ENCODE measurements at places on chromosomes 1 and 21.

GRCh38 chr1:43455213-43455889 lies 1.6 kb upstream of the HYI start:
- DNase-seq, result no peak

DNA sequence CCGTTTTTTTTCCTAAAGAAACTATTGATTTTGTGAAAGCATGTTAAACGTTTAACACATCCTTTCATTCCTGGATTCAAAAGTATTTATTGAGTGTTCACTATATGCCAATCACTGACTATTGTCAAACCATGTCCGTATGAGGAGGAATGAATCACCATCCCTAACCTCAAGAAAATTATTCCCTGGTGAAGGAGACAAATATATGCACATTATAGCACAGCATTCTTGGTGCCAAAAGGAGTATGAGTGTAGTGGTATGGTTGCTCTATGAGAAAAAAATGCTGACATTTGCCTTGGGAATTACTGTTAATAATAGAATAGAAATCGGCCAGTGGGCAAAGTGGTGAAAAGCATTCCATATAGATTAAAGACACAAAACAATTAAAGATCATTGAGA lies 1390.1 kb downstream of the MRPL39 start:
- DNase-seq, result no peak

DNA sequence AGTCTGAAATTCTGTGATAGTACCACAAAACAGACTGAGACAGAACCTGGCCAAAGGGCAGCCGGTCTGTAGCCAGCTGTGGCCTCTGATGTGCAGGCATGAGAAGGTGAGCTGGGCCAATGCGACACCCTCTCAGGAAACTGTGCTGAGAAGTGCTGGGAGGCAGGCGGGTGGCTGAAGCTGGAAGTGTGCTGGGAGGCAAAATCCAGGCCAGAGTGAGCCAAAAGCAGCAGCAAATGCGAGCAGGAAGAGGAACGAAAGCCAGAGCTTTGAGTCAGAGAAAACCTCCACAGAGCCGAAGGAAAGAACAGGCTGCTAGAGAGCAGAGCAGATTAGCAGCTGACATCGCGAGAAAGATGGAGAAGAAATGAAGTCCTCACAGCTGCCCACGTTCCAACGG lies 10.2 kb upstream of the ATP13A2 start:
- DNase-seq, result no peak

- no peak for DNase-seq
These were observed 10.6 kb downstream of the RXRG start for GRCh38 chr1:165434281-165434680.

DNA sequence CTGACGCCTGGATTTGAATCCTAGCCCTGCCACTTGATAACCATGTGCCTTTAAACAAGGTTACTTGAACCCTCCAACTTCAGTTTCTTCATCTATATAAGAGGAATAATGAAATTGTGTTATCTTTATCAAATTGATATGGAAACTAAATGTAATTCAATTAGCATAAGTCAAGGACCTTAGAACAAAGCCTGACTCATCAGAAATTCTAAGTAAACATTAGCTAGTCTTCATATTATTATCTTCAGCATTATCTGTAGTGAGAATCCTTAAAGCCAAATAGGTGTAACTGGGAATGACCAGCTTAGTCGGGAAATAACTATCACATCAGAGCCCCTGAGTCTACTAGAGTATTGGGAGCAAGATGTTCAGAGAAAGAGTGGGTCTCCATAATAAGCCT lies 6.6 kb downstream of the SELL start:
- DNase-seq, result no peak

GRCh38 chr1:8664887-8665286 lies 152.6 kb downstream of the RERE start:
- no peak for DNase-seq

DNA sequence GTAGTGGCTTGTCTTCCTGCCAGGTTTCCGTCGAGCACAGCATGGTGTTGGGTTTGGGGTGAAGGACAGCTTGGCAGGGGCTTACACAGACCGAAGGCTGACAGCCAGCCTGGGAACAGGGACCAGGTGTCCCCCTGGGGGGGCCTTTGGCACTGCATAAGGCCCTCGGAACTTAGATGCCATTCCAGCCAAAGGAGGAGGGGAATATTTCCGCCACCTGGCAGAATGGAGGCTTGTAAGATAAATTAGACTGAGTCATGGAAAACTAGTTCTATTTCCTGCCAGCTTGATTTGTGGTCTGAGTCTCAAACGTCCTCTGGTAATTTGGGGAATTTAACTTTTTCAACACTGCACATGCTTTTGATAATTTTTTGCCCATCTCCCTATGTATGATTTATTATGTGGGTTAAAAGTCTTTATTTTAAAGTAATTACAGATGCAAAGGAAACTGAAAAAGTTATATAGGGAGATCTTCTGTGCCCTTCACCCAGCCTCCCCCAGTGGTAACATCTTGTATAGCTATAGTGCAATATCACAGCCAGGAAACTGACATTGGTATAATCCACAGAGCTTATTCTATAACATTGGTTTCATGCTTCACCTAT lies 11.5 kb upstream of the TMEM51 start:
- no peak for DNase-seq

DNA sequence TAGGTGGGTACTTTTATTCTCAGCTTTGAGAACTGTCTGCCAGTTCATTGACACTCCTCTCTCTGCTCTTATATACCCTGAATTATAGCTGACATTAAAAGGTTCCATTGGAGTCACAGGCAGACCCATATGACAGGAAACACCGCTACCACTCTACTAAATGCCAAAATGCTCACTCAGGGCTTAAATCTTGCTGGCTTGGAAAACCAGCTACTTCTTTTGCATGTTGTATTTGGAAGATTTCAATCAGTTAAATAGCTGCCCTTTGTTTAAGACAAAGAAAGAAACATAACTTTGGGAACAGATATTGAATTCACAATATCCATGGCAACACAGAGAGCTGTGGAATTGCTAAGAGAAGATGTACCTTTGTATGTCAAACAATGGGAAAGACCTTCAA lies 876.5 kb downstream of the USP25 start:
- no peak for DNase-seq

DNA sequence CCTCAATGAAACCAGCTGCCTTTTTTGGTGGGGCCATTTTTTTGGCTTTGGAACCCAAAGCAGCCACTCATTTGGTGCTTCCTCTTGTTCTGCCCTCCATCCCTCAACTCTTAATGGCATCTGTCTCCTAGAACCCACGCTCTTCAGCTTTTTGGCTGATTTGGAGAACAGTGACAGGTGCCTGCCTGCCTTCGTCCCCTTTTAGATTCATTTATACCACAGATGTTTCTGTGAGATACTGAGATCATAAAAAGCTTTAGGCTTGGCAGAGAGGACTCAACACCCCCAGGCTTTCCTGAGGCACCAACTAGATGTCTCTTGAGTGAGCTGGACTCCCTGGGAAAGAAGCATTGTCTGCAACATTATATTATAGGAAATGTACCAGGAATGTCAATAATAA lies 20.4 kb upstream of the YTHDF2 start:
- DNase-seq, result no peak

- DNase-seq, result no peak
These were observed 7.1 kb downstream of the NRDC start for GRCh38 chr1:51871351-51871975.

GRCh38 chr1:63277195-63278192 lies 44.9 kb upstream of the FOXD3 start:
- DNase-seq, result no peak

DNA sequence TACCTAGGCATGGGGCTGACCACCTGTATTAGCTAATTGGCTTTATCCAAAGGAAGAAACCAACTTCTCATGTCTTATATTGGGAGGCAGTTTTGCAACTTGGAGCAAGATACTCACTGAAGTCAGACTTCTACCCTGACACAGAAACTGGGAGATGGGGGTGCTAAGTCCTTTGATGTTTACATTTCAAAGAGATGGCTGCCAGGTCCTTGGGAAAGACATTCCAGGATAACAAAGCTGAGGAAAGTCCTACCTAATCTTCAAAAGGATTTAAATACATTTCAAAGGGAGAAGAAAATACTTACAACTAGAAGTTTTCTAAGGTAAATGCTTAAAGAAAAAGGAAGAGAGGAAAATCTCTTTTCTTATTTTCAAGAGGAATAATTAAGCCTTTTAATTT lies 62.1 kb downstream of the FH start:
- no peak for DNase-seq

- DNase-seq, result no peak
These were observed 4.6 kb downstream of the SPATC1L start for GRCh38 chr21:46179708-46180078.

- DNase-seq, result no peak
These were observed 191.1 kb downstream of the TTLL7 start for GRCh38 chr1:83807821-83808220.

GRCh38 chr21:33817138-33817537 lies 98.5 kb downstream of the ATP5PO start:
- no peak for DNase-seq

DNA sequence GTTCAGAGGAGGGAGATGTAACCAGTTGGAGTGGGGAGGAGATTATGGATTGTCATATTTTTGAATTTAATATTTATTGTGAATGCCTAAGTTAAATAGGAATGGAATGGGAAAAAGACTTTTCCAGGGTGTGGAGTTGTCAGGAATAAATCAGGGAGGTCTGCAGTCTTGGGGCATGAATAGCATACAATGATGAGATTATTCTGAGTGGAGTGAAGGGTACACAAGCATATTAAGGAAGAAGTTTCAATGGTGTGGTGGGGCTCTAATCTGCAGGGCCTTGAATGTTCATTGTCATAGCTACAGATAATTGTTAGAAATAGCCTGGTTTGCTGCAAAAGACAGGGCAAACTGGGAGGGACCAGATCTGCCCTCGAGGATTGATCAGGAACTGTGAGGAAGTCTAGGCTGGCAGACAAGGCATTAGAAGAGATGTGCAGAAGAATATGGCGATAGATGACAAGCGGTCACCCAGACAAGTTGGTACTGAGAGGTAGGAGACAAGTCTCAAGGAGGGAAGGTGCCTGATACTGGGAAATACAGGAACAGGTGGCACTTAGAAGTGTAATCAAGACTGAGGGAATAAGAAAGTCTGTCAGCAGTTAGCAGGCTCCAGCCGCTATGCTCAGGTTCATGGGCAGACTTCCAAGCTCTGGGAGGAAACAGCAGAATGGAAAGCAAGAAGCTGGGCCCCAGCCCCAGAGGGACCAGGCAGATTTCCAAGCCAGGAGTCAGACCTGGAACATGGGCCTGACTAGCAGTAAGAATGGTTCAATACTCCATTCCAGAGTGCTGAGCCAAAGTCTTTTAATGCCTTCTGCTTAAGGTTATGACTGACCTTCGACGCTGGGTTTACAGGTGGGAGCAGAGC lies 20.9 kb upstream of the RGL1 start:
- DNase-seq, result peak; percentile 92

DNA sequence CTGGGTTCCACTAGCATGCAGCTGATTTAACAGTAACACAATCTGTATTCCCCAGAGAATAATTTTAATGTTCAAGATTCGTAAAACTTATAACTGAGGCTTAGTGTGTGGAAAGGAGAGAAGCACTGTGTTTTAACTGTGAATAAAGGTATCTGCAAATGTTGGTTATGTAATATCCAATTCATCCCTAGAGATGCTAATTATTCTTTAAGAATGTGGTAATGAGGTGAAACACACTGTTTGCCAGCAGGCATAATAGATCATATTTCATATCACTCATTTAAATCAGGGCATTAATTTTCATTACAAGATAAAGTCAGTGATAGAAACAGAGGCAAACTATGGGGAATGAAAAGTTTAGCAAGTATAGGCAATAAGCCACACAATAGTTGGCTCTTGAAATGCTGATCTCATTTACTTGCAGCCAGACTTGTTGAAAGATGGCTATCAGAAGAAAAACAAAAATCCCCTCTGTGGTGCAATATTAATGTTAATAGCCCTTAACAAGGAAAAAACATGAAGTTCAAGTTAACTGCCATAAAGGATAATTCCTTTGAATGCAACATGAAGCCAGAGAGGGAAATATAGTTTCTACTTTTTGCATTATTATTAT lies 33.4 kb downstream of the HMCN1 start:
- DNase-seq, result no peak
